ENCODE measurements at places on chromosomes 7 and 10. TPM values are rescaled to one million over a fixed set of nuclear protein-coding genes. Genes with fewer than 3 reads are reported as not detected.

KIF5B gene
- 59.9 TPM for total RNA-seq

DNA sequence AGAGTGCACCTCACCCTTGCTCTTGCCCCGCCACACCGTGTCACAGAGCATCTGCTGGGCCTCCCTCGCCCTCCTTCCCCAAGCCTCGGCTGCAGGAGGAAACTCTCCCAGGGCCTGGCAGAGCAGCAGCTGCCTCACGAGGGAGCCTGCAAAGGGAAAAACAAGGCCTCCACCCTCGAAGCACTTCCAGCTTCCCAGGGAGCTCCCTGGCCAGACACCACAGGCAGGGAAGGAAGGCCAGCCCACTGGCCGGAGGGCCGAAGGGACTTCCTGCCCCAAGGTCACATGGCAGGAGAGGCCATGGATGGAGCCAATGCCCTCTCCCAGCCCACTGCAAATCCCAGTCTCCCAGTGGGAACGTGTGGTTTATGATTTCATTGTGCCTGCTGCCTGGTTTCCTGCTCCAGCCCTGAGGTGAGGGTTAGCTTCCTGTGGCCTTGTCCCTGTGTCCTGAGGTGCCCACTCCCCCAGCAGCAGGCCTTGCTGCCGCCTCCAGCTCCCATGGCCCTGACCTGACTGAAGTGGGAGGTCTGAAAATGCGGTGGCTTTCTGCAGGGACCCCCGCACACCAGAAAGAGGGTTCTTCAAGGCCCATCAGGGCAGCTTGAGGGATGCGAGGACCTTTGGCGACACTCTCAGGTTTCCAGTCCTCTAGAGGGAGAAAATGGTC, 100.5 kb upstream of the PPIF start:
- H3K27me3 ChIP-seq = no peaks in the 10 kb centered on the region
- DNase-seq = peak; percentile 54
- peak overlapping the region; percentile 84 for H3K27ac ChIP-seq
- no peaks in the 10 kb centered on the region for H3K36me3 ChIP-seq

DNA sequence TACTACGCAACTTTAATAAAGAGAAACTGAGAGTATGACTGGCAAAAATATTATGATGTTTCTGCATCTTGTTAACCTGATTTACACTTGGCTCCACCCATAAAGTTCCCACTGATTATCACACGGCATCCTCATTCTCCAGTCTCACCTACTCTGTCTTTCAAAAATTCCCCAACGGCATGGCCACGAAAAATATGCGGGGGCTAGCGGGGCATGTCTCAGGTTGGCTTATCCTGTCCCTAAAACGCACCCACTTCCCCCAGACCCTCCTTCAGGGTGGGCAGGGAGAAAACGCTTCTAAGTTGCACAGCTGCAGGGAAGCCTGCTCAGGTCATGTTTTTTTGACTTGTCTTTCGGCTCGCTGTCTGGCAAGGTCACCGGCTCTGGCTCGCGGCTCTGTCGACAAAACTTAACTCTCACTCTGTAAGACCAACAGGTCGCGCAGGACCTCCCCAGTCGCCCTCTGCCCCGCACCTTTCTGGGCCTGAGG, 3.8 kb downstream of the CDK6 start:
- peaks cover 35% of the 10 kb centered on the region for H3K4me1 ChIP-seq
- H3K27ac ChIP-seq = peak overlapping the region; percentile 82
- no peak for DNase-seq
- H3K4me3 ChIP-seq = no peak overlapping the region
- no peaks in the 10 kb centered on the region for H3K36me3 ChIP-seq
- no peaks in the 10 kb centered on the region for H3K27me3 ChIP-seq

GRCh38 chr10:80493522-80494051, 39.5 kb downstream of the TSPAN14 start:
- no peaks in the 10 kb centered on the region for H3K36me3 ChIP-seq
- no peaks in the 10 kb centered on the region for H3K27me3 ChIP-seq
- peaks cover 61% of the 10 kb centered on the region for H3K4me1 ChIP-seq
- H3K4me3 ChIP-seq = no peak overlapping the region
- peak overlapping the region; percentile 12 for H3K27ac ChIP-seq
- DNase-seq = no peak

GRCh38 chr7:39674406-39674805, 51.0 kb downstream of the RALA start:
- H3K4me1 ChIP-seq = no peaks in the 10 kb centered on the region
- DNase-seq = no peak
- H3K4me3 ChIP-seq = no peak overlapping the region
- no peaks in the 10 kb centered on the region for H3K36me3 ChIP-seq
- no peak overlapping the region for H3K27ac ChIP-seq

NKX2-3 gene
- 2.9 TPM for total RNA-seq

DNA sequence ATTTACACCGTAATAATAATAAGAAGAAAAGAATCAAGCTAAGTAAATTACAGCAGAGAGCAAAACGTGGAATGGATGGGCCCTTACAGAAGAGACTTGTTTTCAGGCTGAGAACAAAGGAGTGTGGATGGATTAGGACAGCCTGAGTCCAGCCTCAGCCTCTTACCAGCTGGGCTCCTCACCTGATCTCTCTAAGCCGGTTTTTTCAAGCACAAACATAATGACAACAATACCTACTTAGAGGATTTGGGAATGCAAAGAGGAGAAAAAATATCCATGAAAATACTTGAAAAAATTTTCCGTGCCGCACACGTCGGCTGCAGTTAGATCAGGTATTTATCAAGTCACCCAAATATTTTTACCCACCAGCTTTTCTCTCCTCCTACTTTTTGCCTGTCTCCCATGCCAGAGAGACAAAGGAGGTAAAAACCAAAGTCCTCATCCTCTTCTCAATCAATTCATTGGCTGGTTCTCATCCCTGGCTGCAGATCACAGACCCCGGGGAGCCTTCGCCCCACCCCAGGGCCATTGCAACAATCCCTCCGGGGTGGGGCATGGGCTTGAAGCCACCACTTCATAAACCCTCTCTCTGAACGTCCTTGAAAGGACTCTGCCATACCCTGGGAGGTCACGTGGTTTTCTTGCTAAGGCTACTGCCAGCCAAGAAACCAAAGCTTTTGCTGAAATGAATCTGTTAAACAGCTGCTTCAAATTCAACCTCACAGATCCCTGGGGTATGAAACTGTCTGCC, 29.7 kb upstream of the GTF2I start:
- H3K4me1 ChIP-seq = peaks cover 14% of the 10 kb centered on the region
- H3K27me3 ChIP-seq = no peaks in the 10 kb centered on the region
- peak; percentile 63 for DNase-seq
- peak overlapping the region; percentile 60 for H3K27ac ChIP-seq
- H3K36me3 ChIP-seq = no peaks in the 10 kb centered on the region

MYO1G gene
- 2.3 TPM for total RNA-seq

DNA sequence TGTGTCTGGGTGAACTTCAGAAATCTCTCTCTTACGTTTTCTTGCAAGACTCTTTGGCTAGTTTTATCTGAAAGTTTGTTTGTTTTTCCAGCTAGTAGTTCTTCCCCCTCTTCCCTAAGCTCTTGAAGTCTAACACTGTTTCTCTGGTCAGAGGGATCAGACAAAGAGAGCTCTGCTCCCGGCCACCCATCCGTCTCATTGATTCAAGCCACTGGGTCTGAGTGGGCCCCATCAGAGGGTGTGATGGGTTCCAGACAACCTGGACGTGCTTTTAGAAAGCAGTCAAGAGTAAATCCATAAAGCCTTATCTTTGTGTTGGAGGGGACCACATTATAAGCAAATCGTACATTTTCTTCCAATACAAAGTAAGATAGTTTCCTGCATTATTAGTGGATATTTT, 242.6 kb upstream of the C7orf33 start:
- H3K4me1 ChIP-seq = no peaks in the 10 kb centered on the region
- H3K27ac ChIP-seq = no peak overlapping the region
- DNase-seq = no peak
- no peaks in the 10 kb centered on the region for H3K27me3 ChIP-seq
- H3K4me3 ChIP-seq = no peak overlapping the region

DNA sequence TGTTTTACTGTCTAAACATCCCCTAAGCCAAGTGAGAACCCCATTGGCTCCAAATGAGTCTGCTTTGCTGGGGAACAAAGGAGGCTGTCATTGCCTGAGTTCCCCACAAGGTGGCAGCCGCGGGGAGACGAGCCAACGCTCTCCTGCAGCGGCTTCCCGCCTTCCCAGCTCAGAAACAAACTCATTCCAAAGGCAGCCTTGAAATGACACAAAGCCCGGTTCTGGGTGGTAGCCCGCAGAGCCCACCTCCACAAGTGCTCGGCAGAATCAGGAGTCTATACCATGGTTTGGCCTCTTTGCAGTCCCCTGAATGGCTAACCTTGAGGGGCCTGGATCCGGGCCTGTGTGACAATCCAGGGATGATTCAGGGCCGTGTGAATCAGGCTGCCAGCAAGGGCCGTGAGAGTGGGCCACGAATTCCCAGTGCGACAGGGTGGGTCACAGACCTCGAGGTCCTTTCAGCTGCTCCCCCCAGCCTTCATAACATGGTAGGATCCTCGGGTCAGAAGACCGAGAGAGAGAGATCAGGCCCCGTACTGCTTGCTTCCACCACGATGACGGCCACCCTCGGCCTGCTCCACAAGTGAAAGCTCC, 79.7 kb downstream of the DLG5 start:
- H3K36me3 ChIP-seq = peaks cover 5% of the 10 kb centered on the region
- H3K27me3 ChIP-seq = no peaks in the 10 kb centered on the region
- H3K27ac ChIP-seq = no peak overlapping the region

GRCh38 chr10:43126759-43127424, 11.4 kb upstream of the CSGALNACT2 start:
- no peaks in the 10 kb centered on the region for H3K36me3 ChIP-seq
- no peak overlapping the region for H3K27ac ChIP-seq
- H3K4me3 ChIP-seq = no peak overlapping the region
- DNase-seq = no peak
- no peaks in the 10 kb centered on the region for H3K27me3 ChIP-seq

- no peaks in the 10 kb centered on the region for H3K36me3 ChIP-seq
- no peak overlapping the region for H3K27ac ChIP-seq
- H3K4me1 ChIP-seq = no peaks in the 10 kb centered on the region
- no peaks in the 10 kb centered on the region for H3K27me3 ChIP-seq
- DNase-seq = no peak
Observed at GRCh38 chr10:15563246-15563645, 156.5 kb downstream of the ITGA8 start.

DNA sequence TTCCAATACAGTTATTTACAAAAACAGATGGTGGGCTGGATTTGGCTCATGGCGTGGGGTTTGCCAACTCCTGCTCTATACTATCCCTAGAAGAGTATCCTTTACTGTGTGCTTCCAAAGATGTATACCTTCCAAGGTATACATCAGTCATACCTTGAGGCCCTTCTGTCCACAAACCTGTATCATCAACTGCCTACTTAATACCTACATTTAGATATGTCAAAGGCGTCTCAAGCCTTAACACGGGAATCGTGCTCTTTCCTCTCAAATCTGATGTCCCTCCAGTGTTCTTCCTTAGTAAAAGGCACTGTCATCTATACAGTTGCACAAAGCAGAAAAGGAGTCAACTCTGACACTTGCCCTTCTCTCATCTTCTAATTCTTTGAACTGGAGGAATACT, 36.9 kb downstream of the NAMPT start:
- H3K36me3 ChIP-seq = peaks cover 8% of the 10 kb centered on the region
- no peak overlapping the region for H3K4me3 ChIP-seq
- no peak for DNase-seq
- no peaks in the 10 kb centered on the region for H3K27me3 ChIP-seq
- no peaks in the 10 kb centered on the region for H3K4me1 ChIP-seq

ERVW-1 gene
- total RNA-seq = not detected

PKD1L1 gene
- total RNA-seq = 4.0 TPM

DNA sequence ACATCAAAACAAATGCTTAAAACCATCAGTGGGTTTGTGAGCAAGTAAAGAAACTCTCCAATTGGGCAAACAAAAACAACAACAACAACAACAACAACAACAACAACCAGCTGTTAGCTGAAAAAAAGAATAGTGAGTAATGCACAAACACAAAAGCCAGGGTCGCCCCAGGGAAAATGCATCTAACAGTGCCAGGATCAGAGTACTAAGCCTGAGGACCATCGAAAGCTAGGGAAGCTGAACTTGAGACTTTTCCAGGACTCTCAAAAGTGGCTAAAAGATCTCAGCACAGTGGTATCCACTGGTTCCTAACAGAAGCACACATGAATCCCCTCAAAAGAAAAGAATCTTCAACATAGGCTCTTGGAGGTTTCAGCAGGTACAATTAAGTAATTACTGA, 83.3 kb downstream of the CPXM2 start:
- H3K36me3 ChIP-seq = no peaks in the 10 kb centered on the region
- no peak overlapping the region for H3K4me3 ChIP-seq
- no peaks in the 10 kb centered on the region for H3K4me1 ChIP-seq
- H3K27ac ChIP-seq = no peak overlapping the region
- DNase-seq = no peak

DNA sequence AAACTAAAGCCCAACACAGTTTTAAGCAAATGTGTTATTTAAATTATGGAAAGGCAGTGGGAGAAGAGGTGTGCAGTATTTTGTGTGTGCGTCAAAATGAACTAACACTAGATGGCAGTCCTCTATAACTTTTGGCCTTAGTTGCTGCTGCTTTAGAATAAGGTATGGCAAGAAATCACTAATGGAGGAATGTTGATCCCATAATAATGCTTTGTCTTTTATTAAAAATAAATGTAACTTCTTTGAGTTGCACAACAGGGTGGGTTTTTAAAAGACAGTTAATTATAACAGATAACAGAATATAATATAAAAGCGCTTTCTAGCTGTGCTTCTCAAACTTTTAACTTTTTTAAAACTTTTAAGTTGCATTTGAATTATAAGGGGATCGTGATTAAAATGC, 56.4 kb downstream of the BBS9 start:
- H3K4me3 ChIP-seq = no peak overlapping the region
- H3K27me3 ChIP-seq = no peaks in the 10 kb centered on the region
- no peak for DNase-seq
- no peaks in the 10 kb centered on the region for H3K36me3 ChIP-seq

DNA sequence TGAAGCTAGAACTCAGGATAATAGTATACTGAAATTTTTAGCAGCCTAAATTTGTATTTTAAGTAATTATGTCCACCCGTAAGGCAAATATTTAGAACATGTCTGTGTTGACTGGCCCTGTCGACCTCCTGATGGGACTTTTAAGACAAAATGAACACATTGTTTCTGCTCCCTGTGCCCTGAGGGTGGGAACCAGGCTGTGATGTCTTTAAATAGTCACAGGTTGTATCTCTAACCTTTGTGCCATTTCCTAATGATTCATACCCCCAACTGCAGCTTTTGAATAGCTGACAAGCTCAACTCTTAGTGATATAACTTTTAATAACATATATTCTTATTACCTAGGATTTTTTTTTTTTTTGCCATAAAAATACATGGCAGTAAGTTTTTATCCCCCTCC, 494.9 kb upstream of the AKR1E2 start:
- H3K4me3 ChIP-seq = no peak overlapping the region
- H3K36me3 ChIP-seq = no peaks in the 10 kb centered on the region
- H3K27me3 ChIP-seq = no peaks in the 10 kb centered on the region

GRCh38 chr7:75920431-75921161, 5.6 kb downstream of the POR start:
- H3K27me3 ChIP-seq = no peaks in the 10 kb centered on the region
- DNase-seq = no peak
- no peak overlapping the region for H3K4me3 ChIP-seq
- H3K36me3 ChIP-seq = no peaks in the 10 kb centered on the region
- H3K27ac ChIP-seq = no peak overlapping the region

GRCh38 chr10:57696641-57697040, 571.1 kb downstream of the IPMK start:
- no peak overlapping the region for H3K4me3 ChIP-seq
- peak overlapping the region; percentile 72 for H3K27ac ChIP-seq
- DNase-seq = no peak

MLXIPL gene
- 33.0 TPM for total RNA-seq

UCMA gene
- total RNA-seq = not detected

C10orf53 gene
- total RNA-seq = not detected

- no peak for DNase-seq
- H3K36me3 ChIP-seq = no peaks in the 10 kb centered on the region
- H3K27ac ChIP-seq = no peak overlapping the region
- H3K4me3 ChIP-seq = no peak overlapping the region
- H3K4me1 ChIP-seq = no peaks in the 10 kb centered on the region
Observed at GRCh38 chr10:60801522-60801921, 23.2 kb downstream of the CDK1 start.

All from body of pancreas (tissue), 4 donors.